ENCODE measurements at places on chromosomes 4 and X. TPM values are rescaled to one million over a fixed set of nuclear protein-coding genes. Genes with fewer than 3 reads are reported as not detected.
A peak's percentile ranks its signal among the peaks of the same experiment; 100 is the strongest.

- no peak for DNase-seq
Measured at GRCh38 chr4:75254745-75255144, 259.5 kb downstream of the RCHY1 start.

DNA sequence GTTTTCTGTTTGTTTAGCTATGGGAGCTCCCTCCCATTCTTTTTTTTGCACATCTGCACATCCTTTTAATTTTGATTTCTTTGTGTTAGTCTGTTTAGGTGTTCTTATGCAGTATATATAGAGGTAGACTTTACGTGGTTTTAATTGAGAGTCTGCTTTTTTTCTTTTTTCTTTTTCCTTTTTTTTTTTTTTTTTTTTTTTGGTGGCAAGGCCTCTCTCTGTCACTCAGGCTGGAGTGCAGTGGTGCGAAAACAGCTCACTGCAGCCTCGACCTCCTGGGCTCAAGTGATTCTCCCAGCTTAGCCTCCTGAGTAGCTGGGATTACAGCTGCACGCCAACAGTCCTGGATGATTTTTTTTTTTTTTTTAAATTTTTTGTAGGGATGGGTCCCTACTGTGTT lies 68.2 kb downstream of the FAM193A start:
- DNase-seq: no peak

DNA sequence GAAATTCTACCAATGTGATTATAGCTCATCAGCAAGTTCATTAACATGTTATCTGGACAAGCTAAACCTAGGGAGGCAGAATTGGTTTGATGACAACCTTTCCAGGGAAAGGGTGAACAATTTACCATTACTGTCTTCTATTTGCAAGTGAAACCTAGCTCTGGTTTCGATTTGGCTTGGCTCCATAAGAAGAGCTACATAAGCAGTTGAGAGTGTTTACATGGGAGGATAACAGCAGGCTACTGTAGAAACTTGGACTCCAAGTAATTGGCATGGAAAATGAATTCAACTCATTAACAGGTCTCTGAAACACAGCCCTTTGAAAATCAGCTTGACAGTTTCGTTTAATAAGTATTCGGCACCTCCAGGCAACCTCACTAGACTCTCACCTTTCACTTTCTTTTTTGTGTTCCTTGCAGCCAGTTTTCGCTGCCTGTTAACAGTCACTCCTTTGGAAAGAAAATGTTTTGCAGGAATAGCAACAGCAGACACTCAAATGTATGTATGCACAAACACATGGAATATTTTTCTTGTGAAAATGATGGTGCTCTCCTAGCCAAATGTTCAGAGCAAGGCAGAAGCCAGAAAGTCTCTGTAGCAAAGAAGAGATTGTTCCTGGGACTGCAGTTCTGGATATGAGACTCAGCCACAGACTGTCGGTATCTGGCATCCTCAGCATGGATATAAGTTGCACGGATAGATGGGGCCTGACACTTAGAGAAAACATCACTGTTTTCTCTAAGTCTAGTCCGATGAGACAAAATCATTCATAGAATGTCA lies 27.5 kb downstream of the POU3F4 start:
- no peak for DNase-seq

MAGEC1 gene
- not detected for total RNA-seq

- no peak for DNase-seq
Measured at GRCh38 chrX:19647731-19648588, 132.7 kb upstream of the MAP3K15 start.

- DNase-seq: no peak
Measured at GRCh38 chrX:122500556-122500955, 683.5 kb upstream of the GRIA3 start.

DNA sequence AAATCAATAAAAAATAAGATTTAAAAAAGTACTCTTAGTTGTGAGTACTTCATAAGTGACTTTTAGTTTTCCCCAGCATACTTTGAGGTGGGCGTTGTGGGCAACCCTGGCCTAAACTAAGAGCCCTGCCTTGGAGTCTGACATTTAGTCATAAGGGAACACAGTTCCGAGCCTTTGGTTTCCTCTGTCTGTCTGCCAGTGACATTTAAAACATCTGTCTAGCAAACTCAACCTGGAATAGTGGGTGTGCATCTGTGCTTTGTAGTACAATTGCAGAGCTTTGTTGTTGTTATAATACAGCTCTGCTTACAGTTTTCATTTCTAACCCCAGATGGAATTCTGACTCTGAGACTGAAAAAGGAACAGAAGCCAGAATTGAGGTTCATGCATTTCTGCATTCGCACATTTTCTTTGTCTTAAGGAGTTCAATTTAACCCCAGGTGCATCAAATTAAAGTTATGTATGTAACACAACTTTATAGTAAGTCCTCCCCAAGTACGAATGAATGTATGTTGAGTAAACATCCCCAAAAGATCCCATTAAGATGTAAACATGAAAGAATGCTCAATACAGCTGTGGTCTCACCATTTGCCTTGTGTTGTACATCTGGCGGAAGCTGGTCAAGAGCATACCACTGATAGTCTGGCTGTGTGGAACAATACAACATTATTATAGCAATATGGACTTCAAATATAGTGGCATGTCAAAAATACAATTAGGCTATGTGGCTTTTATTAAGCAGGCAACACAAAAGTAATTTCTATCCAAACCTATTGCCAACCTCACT lies 25.9 kb downstream of the TNIP3 start:
- no peak for DNase-seq

PLS3 gene
- 3.1 TPM for total RNA-seq

DNA sequence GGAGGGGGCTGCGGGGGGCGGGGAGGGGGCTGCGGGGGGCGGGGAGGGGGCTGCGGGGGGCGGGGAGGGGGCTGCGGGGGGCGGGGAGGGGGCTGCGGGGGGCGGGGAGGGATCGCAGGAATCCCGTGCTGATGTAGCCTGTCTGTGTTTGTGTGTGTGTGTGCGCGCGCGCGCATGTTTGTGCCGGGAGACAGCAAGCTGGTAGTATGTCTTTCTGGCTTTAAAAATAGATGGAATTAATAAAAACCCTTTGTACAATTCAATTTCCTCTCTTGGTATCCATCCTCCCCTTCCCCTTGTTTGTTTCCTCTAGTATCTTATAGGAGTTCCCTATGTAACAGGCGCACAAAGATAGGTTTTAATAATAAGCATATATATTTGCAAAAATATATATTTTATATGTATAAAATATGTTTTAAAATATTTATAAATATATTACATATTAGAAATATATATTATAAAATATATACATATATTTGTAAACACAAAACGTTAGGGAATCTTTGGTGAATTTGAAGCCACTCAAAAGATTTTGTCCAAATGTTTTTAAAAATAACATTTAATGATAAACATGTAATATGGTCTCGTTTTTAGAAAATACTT lies 782 bp downstream of the ARHGAP24 start:
- DNase-seq: no peak

GRCh38 chrX:100680756-100681155 lies 36.8 kb downstream of the SRPX2 start:
- DNase-seq: no peak

GRCh38 chr4:100359441-100359840 lies 158.4 kb downstream of the EMCN start:
- DNase-seq: no peak

GRCh38 chr4:96887857-96888256 lies 1048.0 kb downstream of the PDHA2 start:
- DNase-seq: no peak

MRPL1 gene
- total RNA-seq: 50.6 TPM

FMR1NB gene
- not detected for total RNA-seq

ARHGEF38 gene
- not detected for total RNA-seq

DNA sequence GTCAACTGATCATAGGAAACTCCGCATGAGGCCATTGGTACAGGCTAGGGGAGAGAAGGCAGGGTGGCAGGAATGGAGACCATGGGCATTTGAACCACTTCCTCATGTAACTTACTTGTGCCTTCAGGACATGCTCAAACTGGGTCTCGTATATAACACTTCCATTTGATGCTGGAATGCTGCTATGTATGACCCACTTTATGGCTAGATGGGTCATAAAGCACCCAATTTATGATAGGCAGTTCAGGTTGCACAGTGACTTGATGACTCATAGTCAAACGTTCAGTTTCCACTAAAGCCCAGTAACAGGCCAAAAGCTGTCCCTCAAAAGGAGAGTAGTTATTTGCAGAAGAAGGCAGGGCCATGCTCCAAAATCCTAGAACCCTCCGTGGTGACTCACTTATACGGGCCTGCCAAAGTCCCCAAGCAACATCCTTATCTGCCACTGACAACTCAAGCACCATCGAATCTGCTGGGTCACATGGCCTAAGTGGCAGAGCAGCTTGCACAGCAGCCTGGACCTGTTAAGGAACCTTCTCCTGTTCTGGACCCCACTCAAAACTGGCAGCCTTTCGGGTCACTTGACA lies 236.4 kb downstream of the ZC4H2 start:
- no peak for DNase-seq

DNA sequence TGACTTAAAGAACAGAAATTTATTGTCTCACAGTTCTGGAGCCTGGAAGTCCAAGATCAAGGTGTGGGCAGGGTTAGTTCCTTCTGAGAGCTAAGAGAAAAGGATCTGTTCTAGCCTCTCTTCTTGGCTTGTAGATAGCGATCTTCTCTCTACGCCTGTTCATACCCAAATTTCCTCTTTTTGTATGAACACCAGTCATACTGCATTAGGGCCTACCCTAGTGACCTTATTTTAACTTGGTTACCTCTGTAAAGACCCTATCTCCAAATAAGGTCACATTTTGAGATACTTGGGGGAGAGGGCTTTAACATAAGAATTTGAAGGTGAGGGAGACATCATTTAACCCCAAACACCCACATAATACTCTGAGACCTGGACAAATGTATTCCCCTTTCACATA lies 55.6 kb upstream of the SPP1 start:
- DNase-seq: no peak

PAGE4 gene
- total RNA-seq: not detected

DNA sequence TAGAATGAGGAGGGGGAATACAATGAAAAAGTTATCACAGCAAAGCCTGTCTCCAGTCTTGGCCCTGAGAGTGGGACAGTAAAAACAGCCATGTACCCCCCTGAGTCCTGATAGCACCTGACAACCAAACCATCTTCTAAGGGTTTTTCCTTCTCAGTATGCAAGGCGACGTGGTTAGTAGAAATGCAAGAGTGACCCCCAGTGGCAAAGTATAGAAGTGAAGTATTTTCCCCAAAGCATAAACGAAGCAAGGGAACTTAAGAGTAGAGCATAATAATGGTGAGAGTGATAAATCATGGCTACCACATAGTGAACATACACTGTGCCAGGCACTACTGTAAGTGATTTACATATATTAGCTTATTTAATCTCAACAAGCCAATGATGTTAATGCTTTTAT lies 52.8 kb downstream of the FAM47C start:
- DNase-seq: no peak

DNA sequence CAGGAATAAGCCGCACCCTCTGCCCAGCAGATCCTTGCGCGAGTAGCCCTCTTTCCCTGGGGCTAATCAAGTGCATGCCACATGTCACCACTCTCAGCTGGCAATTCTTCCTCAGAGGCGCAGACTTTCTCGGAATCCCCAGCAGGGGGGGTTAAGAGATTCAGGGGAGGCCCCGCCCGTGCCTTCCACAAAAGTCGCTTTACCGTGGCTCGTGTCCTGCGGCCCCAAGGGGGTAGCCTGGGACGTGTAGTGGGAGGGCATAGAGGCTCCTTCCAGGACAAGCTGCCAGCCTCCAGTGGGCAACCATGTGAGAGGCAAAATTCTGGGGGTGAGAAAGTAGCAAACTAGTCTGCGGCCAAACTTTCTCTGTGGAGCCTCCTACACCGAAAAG lies 652 bp downstream of the SRPX start:
- peak; percentile 7 for DNase-seq

CDS1 gene
- total RNA-seq: not detected

DNA sequence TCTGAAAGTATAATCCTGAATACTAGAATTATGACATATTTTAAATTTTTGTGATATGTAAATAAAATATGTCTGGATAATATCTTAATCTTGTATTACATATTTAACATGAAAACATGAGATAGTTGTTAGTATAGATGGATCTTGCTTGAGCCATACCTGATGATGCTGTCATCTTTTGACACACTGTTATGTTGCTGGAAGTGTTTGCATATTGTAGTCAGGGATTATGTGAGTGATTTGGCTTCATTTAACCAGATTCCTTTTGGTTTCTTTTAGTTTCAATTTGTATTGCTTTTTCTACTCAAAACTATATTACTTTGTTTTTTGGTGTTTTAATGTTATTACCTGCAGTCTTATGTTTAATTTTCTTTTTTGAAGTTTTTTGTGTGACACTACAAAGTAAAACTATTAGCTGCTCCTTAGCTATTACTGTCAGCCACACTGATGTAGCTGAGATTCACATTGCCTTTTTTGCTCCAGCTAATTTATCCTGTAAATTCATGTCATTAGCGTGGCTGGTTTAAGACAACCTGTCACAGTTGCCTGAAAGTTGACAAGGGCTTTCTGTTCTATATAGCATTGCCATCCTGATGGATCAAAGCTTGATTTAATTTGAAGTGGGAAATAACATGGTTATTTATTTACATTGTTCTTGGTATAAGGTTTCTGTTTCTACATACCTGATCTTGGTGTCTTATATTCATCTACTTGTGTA lies 33.7 kb downstream of the METAP1 start:
- DNase-seq: no peak

GRCh38 chrX:107978707-107979307 lies 3.4 kb downstream of the TEX13B start:
- no peak for DNase-seq

- DNase-seq: no peak
Measured at GRCh38 chr4:120403296-120403695, 336.6 kb upstream of the MAD2L1 start.

FAM9C gene
- total RNA-seq: not detected

- DNase-seq: no peak
Measured at GRCh38 chrX:151902813-151903591, 9.7 kb upstream of the MAGEA4 start.

HDAC6 gene
- 77.7 TPM for total RNA-seq

FAM120C gene
- total RNA-seq: 10.6 TPM

- DNase-seq: no peak
Measured at GRCh38 chrX:103513476-103514108, 5.7 kb downstream of the RAB40A start.

CHIC1 gene
- 4.2 TPM for total RNA-seq

SMIM31 gene
- not detected for total RNA-seq

GRCh38 chrX:45360571-45360970 lies 159.9 kb upstream of the DIPK2B start:
- no peak for DNase-seq

GRCh38 chr4:39657465-39657864 lies 18.8 kb upstream of the SMIM14 start:
- no peak for DNase-seq

GRCh38 chr4:121308328-121308663 lies 72.5 kb downstream of the QRFPR start:
- no peak for DNase-seq

- no peak for DNase-seq
Measured at GRCh38 chr4:140233791-140234696, 80.1 kb upstream of the MAML3 start.
